ENCODE measurements at places on chromosomes 11 and 22.

DNA sequence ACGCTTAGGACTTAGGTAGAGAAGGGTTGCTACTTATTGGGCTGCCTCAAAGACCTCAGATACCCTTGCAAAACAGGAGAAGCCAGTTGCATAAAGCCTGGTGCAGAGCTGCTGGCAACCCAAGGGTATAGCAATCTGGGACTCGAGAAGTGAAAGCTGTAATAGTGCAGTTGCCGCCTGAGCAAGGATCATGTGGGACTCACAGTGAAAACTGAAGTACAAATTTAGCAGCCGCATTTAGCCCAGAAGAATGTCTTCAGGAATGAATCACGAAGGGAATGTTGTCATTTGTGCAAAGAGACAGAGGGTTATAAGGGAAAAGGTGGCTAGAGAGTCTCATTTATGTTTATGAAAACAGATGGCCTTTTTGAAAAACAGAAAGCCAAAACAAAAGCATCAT is 267.2 kb downstream of the TENM4 start:
- DNase-seq: no peak

DNA sequence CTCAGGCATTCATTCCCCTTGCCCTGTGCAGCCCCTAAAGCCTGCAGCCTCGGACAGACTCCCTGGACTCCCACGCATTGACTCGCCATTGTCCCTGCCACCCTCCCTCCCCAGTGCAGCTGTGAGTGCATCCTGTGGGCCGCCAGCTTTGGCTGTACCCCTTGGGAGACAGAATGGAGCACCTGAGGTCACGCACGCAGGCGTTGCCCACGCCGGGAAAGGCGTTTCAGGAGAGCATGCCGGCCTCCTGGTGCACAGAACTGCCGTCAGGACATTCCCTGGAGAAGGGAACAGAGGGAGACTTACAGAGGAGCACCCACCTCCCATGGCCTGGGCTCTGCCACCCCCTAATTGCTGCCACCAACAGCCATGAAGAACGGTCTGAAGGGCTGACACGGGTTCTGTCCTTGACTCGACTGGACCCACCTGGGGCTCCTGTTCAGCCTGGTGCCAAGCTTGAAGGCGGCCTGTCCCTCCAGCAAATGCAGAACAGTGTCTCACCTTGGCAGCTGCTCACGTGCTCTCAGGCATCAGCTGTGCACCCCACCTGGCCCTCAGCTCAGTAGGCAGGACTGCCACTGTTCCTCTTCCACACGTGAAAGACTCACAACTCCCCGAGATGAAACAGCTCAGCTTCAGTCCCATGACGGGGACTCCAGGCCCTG is 503.8 kb downstream of the BRD1 start:
- peak; percentile 37 for DNase-seq

DNA sequence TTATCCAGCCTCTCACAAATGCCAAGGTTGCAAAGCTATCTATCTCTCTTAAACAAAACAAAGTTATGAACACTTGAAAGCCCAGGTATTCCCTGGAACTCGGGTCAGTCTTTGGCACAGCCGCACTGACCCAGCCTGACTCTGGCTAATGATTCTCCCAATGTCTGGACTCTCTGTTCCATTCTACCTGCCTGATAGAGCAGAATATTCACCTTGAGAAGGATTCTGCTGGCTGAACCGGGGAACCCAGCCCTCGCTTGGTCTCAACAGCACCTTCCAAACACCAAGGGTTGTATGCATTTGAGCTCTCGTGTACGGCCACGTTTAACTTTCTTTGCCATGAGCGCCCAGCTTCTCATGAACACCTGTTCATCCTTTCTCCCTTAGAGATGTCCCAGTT is 116.8 kb downstream of the ZBTB16 start:
- no peak for DNase-seq

DNA sequence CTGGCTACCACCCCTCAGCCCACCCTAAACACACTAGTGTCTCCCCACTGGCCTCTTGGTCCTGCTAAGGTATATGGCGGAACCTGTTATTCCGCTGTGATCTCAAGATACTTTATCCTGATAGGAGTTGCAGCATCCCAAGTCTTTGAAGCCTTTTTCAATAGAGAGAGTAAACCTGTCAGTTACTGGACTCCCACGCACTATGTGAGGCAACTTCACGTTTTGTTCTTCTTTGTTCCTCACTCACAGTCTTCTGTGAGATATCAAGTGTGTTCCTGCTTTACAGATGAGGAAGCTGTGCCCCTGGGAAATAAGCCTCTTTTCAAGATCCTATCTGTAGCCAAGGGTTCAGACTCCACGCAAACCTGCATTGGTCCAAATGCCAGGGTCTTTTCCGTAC is 127.8 kb downstream of the MYO18B start:
- no peak for DNase-seq

DNA sequence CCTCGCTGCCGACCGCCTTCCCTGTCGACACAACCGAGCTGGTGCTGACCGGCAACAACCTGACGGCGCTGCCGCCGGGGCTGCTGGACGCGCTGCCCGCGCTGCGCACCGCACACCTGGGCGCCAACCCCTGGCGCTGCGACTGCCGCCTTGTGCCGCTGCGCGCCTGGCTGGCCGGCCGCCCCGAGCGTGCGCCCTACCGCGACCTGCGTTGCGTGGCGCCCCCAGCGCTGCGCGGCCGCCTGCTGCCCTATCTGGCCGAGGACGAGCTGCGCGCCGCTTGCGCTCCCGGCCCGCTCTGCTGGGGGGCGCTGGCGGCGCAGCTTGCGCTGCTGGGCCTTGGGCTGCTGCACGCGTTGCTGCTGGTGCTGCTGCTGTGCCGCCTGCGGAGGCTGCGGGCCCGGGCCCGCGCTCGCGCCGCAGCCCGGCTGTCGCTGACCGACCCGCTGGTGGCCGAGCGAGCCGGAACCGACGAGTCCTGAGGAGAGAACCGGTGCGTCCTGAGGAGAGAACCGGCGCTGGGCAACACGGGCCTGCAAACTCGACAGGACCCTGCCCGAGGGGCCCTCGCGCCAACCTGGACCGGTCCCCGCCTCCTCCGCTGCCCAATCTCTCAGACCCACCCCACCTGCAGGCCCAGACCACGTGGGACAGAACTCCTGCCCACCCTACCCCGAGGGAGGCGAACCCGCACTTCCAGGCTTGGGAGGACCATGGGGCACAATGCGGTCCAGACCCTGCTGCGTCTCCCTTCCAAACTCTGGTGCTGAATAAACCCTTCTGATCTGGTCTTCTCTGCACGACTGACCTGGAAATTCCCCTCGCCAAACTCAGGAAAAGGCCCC is 866 bp downstream of the GP1BB start:
- peak; percentile 54 for DNase-seq

- no peak for DNase-seq
Observed at GRCh38 chr11:112004389-112004788, 20.8 kb upstream of the DLAT start.

- no peak for DNase-seq
Observed at GRCh38 chr22:38317995-38318715, 922 bp upstream of the CSNK1E start.

DNA sequence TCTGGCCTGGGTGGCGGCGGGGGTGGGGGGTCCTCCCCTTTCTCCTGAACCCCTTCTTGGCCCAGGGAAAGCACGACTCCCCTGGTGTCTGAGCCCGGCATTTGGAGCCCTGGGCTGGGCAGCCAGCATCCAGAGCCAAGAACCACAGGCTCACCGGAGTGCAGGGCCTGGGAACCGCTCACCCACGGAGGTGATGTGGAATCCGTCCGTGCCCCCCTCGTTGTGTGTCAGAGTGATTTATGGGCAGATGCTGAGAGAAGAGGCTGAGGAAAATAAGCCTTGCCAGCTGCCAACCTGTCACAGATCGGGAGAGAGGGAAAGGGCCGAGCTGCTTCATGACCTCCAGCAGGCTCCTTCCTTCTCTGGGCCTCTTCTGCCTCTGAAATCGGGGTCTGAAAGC is 33.7 kb downstream of the WNT11 start:
- no peak for DNase-seq

GRCh38 chr22:25039754-25040153 is 87.2 kb downstream of the KIAA1671 start:
- no peak for DNase-seq

DNA sequence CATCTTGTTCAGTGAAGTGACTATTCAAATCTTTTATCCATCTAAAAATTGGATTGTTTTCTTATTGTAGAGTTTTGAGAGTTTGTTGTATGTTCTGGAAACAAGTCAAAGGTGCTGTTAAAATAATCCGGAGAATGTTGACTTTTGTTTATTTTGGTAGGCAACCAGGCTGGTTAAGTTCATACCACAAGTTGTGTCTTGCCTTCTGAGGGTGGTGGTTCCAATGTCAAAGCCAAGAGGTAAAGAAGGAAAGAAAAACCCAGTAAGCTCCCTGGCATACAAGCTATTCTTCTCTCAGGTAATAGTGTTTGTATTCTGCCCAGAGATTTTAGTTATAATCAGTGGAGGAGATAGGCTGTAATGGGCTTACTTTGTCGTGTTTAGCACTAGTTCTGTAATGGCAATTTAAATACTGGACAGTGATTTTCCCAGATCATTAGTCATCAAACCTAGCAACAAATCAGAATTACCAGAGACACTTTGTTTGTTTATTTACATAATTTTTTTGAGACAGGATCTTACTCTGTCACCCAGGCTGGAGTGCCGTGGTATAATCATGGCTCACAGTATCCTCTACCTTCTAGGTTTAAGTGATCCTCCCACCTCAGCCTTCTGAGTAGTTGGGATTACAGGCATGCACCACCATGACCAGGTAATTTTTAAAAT is 15.1 kb upstream of the CSRP3 start:
- DNase-seq: no peak

DNA sequence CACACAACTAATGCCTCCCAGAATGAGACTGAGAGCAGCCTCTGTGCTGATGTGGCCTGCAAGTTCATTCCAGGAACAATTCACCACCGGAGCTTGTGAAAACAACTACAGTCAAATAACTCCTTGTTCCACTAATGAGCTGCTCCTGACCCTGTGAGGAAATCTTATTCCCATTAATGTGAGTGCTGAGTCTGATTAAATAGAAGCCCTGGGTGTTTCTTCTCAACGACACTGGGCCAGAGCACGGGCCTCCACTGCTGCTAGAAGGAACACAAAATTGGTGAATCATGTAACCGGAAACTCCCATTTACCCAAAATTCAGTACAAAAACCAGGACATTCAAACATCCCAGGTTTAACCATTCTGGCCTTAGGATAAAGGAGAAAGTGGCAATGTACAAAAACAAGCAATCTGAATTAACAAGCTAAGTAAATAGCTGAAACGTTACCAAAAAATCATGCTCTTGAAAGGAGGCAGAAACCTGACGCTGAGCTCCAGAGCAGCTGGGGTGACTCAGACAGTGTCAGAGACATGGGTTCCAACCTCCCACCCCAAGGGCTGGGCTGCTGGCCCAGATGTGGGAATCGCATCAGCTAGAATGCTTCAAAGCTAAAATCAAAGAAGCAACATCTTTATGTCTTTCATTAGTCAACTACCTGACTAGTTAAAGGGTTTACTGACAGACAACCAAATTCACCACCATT is 26.7 kb downstream of the SERGEF start:
- DNase-seq: no peak

GRCh38 chr11:67347964-67348749 is 5.2 kb downstream of the POLD4 start:
- DNase-seq: no peak

GRCh38 chr11:11288972-11289616 is 64.0 kb downstream of the CSNK2A3 start:
- DNase-seq: no peak

DNA sequence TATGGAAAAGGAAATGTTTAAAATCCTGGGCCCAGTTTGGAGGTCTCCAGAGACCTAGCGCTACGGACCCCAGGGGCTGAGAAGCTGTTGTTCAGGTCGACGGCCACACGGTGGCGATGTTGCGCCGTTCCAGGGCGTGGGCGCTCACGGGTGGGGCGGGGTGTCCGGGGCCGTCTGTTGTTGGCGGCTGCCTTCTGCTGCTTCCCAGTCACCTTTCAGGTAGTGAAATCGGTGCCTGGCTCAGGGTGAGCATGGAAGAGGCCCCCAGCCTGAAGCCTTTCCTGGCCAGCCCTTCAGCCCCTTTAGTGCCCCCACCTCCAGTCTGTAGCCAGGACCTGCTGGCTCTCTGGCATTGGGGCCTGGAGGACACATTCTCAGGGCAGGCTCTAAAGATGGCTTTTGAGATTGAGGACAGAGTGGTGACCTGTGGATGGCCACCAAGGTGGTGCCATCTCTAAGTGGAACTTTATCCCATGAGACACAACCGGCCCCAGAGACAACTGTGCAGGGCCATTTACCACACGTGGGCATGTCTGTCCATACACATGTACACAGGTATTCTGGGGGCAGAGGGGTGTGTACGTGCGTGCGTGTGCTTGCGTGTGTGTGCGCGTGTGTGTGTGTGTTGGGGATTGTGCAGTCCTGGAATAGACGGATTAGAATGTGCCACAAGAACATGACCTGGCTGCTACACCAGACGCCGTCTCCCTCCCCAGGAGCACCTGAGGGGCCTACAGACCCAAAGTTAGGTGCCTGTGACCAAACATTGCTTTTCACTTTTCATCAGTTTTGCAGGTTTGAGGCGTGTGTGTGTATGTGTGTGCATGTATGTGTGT is 53.8 kb downstream of the ST14 start:
- DNase-seq: peak; percentile 43

DNA sequence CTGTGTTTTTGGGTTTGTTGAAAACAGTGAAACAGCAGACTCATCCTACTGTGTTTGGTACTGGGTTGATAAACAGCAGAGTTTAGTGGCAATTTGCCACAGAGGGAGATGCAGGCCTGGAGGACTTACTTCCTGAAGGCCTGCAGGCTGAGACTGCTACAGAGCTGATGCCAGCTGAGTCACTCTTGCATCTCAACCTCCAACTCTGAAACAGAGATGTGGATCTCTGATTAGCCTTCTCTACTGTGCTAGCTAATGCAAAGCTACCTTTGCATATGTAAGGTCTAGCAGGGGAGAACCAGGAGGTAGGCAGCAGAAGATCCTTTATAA is 14.3 kb downstream of the ATP5MG start:
- DNase-seq: peak; percentile 26

DNA sequence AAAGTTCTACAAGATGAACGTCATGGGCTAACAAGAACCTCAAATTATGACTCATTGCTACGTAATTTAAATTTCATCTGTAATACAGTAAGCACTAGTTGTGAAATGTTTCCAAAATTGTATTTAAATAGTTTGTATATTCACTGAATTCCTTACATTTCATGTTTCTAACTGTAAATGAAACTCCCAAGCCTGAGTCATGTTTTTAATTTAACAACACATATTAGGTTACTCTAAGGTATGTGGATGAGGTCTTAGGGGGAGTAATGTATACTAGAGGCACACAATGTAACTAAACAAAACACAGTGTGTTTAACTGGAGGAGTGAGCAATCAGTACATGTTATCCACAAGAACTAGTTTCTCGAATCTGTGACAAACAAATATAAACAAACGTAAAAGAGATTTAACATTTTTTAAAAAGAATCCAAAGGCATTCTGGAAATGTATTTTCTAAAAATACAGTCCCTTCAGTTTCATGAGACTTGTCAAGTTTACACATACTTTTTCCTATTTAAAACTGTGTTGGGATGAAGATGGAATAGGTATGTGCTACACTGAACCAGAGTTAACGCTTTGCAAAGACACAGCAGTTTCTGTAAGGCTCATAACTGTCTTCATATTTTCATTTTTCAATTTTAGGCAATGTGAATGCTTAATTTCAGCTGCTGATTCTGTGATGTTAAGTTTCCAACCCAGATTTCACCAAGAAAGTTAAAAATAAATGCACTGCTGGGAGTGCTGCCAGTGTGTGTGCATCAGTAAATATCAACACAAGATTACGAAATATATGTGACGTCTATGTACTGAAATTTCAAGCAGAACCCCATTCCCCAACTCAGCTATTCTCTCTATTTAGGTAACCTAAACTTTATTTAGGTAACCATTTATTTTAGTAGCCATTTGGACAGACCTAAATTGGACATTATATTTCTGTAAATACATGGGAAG is 52.6 kb downstream of the PITPNB start:
- DNase-seq: no peak

GRCh38 chr11:81870066-81870412 is 863.6 kb downstream of the FAM181B start:
- no peak for DNase-seq
